NCI-H1092 (cell line): ENCODE measurements at places on chromosomes 4 and X.

DNA sequence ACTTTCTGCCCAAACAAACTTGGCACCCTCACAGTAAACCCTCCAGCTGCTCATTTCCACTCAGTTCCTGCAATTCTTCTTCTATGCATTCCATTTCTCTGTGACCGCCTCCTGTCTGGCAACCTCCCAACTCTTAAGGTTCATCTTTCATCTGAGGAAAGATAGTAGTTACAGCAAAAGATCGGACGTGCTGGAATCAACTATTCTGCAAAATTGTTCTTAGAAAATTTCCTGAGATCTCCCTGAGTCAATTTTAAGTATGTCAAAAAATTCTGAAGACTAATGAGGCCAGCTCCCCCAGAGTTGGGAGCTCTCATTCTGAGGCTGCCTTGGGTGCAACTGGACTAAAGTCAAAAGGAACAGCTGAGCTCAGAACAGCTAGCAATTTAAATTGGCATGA lies 1026.0 kb downstream of the ADGRL3 start:
- no peak for DNase-seq

- no peak for DNase-seq
These were observed 23.0 kb upstream of the PPA2 start for GRCh38 chr4:105496899-105497298.

- DNase-seq = peak; percentile 40
These were observed 11.8 kb downstream of the DGKQ start for GRCh38 chr4:961351-962230.

DNA sequence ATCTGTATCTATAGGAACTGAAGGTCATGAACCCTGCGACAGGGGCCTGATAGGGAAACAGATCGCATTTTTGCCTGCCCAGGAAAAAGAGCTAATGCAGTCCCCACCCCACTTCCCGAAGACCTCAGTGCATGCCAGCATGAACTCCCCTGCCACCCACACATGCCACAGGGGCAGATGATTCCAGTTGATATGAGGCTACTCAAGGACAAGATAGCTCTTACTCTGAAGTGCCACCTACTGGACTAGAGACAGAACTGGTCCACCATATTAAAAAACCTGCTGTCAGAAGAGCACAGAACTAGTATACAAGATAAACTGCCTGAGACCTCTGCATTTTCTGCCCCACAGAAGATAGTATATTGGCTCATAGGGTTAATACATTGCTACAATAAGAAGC lies 68.0 kb downstream of the YIPF7 start:
- DNase-seq = no peak

GRCh38 chr4:26069218-26069617 lies 155.2 kb downstream of the SMIM20 start:
- DNase-seq = no peak

- no peak for DNase-seq
These were observed 15.8 kb upstream of the UBE2K start for GRCh38 chr4:39682138-39682537.

GRCh38 chrX:102650903-102651241 lies 411 bp upstream of the GPRASP1 start:
- peak; percentile 39 for DNase-seq

DNA sequence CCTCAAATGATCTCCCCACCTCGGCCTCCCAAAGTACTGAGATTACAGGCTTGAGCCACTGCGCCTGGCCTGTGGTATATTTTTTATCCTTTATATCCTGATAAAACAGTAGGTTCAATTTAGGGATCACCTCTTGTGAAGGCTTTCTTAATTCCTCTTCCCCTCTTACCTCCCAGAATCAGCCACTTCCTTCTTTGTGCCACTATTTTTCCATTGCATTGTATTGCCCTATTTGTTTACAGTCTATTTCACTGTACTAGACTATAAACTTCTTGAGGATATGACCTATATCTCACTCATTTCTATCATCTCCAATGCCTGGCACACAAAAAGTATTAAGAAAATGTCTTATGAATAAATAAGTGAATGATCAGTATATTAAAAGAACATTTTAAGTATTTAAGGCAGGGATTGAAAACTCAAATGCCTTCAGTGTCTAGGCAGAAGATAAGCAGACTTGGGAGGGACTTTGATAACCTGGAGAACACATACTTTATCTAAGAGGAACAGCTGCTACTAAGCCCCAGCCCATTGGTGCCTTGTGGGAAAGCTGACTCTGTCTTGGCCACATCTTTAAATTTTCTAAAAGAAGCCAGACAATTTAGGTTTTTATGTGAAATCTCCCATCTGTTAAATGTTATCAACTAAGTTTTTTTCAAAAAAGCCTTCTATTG lies 82.3 kb upstream of the OGT start:
- DNase-seq = no peak

DNA sequence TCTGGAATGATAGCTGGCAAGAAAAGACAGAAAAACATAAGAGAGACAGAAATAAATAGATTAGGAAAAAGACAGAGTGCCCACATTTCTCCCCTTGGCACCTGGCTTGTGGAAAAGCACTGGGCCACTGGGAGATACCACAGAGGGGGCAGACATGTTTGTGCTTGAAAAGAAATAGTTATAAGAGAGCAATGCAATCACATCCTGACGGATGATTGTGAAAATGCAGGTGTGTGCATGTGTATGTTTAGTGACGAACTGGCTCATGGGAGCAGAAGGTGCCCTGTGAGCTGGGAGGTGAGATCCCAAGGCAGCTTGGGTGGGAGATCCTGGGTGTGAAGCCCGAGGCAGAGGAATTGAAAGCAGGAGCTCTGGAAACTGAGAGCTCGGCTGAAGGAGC lies 617.9 kb downstream of the BCOR start:
- no peak for DNase-seq
